ENCODE measurements at places on chromosomes 5 and 9. TPM values are rescaled to one million over a fixed set of nuclear protein-coding genes. Genes with fewer than 3 reads are reported as not detected.

C9 gene
- total RNA-seq, result 128 TPM

CMYA5 gene
- total RNA-seq, result 2.6 TPM

- no peak overlapping the region for H3K27ac ChIP-seq
- no peak overlapping the region for H3K4me3 ChIP-seq
- no peaks in the 10 kb centered on the region for H3K4me1 ChIP-seq
- no peaks in the 10 kb centered on the region for H3K36me3 ChIP-seq
- H3K27me3 ChIP-seq, result no peaks in the 10 kb centered on the region
- no peak for DNase-seq
Measured at GRCh38 chr5:22596404-22596970, 256.7 kb downstream of the CDH12 start.

GRCh38 chr5:17819783-17820182, 185.5 kb downstream of the TAF11L14 start:
- H3K27ac ChIP-seq, result no peak overlapping the region
- DNase-seq, result no peak
- H3K27me3 ChIP-seq, result no peaks in the 10 kb centered on the region
- H3K4me3 ChIP-seq, result no peak overlapping the region
- no peaks in the 10 kb centered on the region for H3K4me1 ChIP-seq

- no peaks in the 10 kb centered on the region for H3K27me3 ChIP-seq
- no peak overlapping the region for H3K4me3 ChIP-seq
- H3K36me3 ChIP-seq, result peaks cover 4% of the 10 kb centered on the region
Measured at GRCh38 chr5:6598351-6598900, 34.4 kb downstream of the NSUN2 start.

SLC25A2 gene
- 0.19 TPM for total RNA-seq

DNA sequence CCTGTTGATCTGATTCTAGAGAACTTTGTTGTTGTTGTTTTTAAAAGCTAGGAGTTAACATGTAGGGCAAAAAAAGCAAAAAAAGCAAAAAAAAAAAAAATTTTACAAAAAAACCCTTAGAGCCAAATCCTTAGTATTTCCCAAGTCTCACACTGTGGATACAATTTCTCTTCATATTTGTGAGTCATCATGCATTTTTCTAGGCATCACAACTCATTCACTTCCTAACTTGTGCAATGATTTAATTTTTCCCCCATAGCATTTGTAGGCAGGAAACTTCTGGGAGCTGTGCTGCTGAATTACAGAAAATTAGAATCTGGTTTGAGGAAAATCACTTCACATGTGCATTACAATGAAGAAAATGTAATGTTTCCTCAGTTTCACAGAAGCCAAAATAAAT, 91.9 kb downstream of the MARCHF3 start:
- H3K27ac ChIP-seq, result no peak overlapping the region
- no peaks in the 10 kb centered on the region for H3K36me3 ChIP-seq
- no peaks in the 10 kb centered on the region for H3K4me1 ChIP-seq
- H3K27me3 ChIP-seq, result no peaks in the 10 kb centered on the region
- no peak for DNase-seq

DNA sequence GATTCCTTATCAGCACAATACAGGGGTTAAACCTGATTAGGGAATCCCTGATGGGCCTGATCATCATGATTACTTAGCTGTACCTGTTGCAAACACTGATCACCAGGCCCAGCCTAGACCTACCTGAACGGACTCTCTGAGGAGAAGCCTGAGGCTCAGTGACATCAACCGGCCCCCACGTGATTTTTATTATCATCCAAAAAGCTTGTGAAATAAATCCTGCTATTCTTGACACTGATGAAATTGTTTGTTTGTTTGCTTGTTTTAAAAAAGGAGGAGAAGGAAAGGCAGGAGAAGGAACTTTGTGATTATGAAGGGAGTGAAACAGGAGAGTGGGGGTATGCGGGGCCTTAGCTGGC, 18.1 kb downstream of the LCP2 start:
- no peaks in the 10 kb centered on the region for H3K4me1 ChIP-seq
- no peak for DNase-seq
- no peak overlapping the region for H3K27ac ChIP-seq

DNA sequence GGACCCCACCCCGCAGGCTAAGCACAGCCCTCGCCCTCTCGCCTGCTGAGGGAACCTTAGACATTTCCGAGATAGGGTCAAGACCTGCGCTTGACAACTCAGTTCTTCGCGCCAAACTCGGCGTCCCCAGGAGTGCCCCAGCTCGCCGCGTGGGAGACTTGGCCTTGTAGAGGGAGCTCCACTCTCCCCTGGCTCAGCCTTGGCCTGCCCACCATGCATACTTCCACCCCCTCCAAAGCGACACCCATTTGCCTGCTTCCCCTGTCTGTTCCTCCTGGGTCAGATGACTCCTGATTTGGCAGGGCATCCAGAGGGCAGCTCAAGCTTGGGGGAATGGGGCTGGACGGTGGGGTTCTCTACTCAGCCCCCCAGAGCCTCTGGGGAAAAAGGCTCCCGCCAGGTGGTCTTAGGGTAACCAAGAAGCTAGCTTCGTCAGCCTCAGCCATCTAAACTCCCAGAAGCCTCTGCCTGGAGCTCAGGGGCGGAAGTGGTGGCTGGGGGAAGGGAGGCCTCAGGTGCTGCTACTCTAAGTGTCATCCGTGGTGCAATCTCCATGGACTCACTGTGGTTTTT, 560 bp downstream of the DOCK2 start:
- no peak for DNase-seq
- H3K4me3 ChIP-seq, result peak overlapping the region; percentile 47
- H3K36me3 ChIP-seq, result no peaks in the 10 kb centered on the region
- H3K27me3 ChIP-seq, result no peaks in the 10 kb centered on the region
- no peaks in the 10 kb centered on the region for H3K4me1 ChIP-seq
- peak overlapping the region; percentile 28 for H3K27ac ChIP-seq

ZNF367 gene
- 1.8 TPM for total RNA-seq

DNA sequence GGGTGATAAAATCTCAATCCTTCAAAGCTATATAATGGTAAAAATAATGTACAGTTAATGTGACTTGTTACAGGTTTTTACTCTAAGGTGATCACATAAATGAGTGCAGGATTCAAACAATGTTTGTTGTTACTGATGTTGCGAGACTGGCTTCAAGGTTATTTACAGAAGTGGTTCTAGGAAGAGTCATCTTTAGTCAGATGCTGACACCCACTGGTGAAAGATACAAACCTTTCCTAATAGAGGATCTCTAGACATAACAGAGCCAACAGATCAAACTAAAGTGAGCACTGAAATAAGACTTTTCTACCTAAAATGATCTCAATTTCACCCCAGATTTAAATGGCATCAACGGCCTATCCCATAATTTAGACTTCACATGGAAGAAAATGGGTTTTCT, 20.2 kb downstream of the ARSB start:
- H3K27ac ChIP-seq, result no peak overlapping the region
- H3K36me3 ChIP-seq, result no peaks in the 10 kb centered on the region
- H3K27me3 ChIP-seq, result no peaks in the 10 kb centered on the region
- no peak for DNase-seq
- H3K4me1 ChIP-seq, result no peaks in the 10 kb centered on the region

SHISAL2B gene
- total RNA-seq, result not detected

DNA sequence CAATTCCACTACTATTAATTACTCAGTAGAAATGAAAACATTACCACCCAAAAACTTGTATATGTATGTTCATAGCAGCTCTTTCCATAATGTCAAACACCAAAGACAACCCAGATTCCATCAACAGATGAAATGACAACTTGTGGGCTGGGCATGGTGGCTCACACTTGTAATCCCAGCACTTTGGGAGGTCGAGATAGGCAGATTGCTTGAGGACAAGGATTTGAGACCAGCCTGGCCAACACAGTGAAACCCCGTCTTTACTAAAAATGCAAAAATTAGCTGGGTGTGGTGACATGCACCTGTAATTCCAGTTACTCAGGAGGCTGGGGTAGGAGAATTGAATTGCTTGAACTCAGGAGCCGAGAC, 11.5 kb downstream of the UIMC1 start:
- H3K4me1 ChIP-seq, result no peaks in the 10 kb centered on the region
- no peak overlapping the region for H3K27ac ChIP-seq
- no peak for DNase-seq
- no peak overlapping the region for H3K4me3 ChIP-seq
- no peaks in the 10 kb centered on the region for H3K27me3 ChIP-seq
- no peaks in the 10 kb centered on the region for H3K36me3 ChIP-seq

DNA sequence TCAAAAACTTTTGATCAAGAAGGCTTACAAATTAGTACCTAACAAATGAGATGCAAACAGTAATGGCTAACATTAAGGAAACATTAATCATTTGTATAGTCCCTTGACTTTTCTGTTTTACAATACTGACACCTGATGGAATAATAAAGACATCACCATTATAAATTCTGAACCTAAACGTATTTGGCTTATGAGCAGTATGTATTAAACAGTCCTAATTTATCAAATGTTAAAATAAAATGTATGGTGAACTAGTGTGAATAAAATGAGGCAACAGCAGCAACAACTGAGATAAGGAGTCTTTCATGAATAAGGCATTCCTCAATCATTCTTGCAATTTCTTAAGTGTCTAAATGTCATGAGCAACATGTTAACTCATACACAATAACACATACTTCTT, 6.0 kb downstream of the PUM3 start:
- peaks cover 2% of the 10 kb centered on the region for H3K36me3 ChIP-seq
- DNase-seq, result no peak
- H3K27me3 ChIP-seq, result no peaks in the 10 kb centered on the region
- peaks cover 34% of the 10 kb centered on the region for H3K4me1 ChIP-seq
- H3K27ac ChIP-seq, result peak overlapping the region; percentile 5

DNA sequence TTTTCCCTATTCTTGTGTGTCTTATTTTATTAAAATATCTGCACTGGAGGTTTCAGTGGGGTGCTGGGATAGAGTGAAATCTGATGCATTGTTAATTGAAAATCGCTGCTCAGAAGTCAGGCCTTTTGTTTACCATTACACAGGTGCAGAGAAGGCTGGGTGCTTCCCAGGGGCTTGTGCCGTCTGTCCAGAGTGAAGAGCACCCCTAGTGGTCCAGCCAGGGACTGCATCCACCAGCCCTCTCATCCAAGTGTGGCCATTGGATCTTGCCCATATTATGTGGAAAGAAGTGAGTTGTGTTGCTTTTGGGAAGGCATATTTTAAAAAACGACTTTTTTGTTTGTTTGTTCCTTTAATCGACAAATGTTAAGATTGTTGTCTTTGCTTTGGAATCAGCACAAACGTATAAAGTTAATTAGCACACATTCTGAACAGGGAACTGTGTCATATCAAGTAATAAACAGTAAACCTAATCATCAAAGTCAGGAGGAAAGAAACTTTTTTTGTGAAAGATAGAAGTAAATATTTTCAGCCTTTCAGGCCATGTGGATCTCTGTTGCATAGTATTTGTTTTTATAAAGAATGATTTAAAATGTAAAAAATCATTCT, 315.6 kb downstream of the MTRR start:
- no peaks in the 10 kb centered on the region for H3K4me1 ChIP-seq
- H3K27ac ChIP-seq, result no peak overlapping the region
- H3K36me3 ChIP-seq, result no peaks in the 10 kb centered on the region
- H3K4me3 ChIP-seq, result no peak overlapping the region

CTXN3 gene
- not detected for total RNA-seq

- DNase-seq, result no peak
- no peaks in the 10 kb centered on the region for H3K4me1 ChIP-seq
- H3K36me3 ChIP-seq, result no peaks in the 10 kb centered on the region
- no peaks in the 10 kb centered on the region for H3K27me3 ChIP-seq
- H3K27ac ChIP-seq, result no peak overlapping the region
Measured at GRCh38 chr9:20405616-20406015, 216.7 kb downstream of the MLLT3 start.

DNA sequence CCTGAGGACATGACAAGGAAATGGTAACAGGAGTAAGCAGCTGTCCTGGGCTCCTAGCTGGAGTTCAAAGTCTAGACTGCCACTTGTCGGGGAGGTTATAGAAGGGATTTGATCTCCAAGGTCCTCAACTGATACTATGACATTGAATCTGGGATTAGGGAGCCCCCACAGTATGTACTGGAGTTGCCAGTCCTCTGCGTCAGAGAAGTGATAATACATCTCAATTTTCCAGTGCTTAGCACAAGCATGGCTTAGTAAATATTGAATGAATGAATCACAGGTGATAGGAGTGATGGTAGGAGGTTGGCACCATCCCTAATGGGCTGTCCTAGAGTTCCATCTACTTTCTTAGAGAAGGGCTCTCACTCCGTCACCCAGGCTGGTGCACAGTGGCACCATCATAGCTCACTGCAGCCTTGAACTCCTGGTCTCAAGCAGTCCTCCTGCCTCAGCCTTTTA, 6.2 kb upstream of the TPM2 start:
- peaks cover 46% of the 10 kb centered on the region for H3K36me3 ChIP-seq
- no peak overlapping the region for H3K27ac ChIP-seq
- no peak for DNase-seq
- no peaks in the 10 kb centered on the region for H3K27me3 ChIP-seq
- peaks cover 4% of the 10 kb centered on the region for H3K4me1 ChIP-seq
- no peak overlapping the region for H3K4me3 ChIP-seq

DNA sequence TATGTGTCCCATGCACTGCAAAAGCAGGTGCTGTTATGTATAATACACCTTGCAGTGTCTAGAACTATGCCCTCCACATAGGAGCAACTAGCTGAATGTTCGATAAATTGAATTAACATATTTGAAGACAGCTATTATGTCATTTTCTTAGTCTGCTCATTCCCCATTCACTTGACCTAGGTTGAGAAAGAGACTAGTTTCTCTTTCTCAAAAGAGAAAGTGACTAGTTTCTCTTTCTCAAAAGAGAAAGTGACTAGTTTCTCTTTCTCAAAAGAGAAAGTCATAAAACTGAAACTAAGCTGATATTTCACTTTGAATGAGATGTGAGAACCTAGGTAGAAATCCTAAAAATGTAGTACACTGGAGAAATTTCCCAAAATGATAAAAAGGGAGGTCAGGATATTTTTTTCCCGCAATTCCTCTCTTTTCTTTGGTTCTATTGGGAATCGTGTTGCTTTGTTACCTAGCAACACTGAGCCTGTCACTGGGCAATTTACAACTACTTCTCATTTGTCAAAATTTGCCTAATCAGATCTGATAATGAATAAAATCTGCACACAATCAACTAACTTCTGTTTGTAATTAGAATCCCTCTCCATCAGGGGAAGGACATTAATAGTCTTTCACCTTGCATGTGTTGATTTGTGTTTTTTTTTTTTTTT, 132.0 kb upstream of the GRIA1 start:
- no peaks in the 10 kb centered on the region for H3K4me1 ChIP-seq
- peaks cover 4% of the 10 kb centered on the region for H3K27me3 ChIP-seq
- H3K36me3 ChIP-seq, result no peaks in the 10 kb centered on the region
- no peak for DNase-seq
- H3K4me3 ChIP-seq, result no peak overlapping the region

DNA sequence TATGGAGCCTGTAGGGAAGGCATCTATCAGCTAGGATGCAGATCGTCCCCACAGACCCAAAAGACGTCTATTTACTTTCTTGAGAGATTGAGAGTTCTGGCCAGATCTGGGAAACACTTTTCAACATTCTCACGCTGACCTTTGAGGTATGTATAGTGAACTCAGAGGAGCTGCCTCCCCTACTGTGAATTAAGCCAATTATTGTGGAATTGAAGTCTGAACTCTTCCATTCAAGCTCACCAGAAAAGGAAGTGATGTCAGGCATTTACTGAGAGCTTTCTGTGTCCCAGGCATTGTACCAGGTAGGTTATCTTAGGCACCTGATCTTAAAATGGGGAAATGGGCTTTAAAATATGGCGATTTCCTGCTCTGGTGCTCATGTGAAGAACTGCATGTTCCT, 136.5 kb downstream of the SV2C start:
- no peaks in the 10 kb centered on the region for H3K27me3 ChIP-seq
- H3K27ac ChIP-seq, result no peak overlapping the region
- H3K4me3 ChIP-seq, result no peak overlapping the region
- no peak for DNase-seq
- H3K4me1 ChIP-seq, result no peaks in the 10 kb centered on the region

All from liver (tissue), 10 donors.